ENCODE measurements at places on chromosomes 12 and 14.

- peak; percentile 71 for DNase-seq
Observed at GRCh38 chr12:109115758-109116610, at the start of gene ACACB. ACACB (plus strand) TSS chr12:109116587; CDS start chr12:109139406, 22,819 bp downstream.

DNA sequence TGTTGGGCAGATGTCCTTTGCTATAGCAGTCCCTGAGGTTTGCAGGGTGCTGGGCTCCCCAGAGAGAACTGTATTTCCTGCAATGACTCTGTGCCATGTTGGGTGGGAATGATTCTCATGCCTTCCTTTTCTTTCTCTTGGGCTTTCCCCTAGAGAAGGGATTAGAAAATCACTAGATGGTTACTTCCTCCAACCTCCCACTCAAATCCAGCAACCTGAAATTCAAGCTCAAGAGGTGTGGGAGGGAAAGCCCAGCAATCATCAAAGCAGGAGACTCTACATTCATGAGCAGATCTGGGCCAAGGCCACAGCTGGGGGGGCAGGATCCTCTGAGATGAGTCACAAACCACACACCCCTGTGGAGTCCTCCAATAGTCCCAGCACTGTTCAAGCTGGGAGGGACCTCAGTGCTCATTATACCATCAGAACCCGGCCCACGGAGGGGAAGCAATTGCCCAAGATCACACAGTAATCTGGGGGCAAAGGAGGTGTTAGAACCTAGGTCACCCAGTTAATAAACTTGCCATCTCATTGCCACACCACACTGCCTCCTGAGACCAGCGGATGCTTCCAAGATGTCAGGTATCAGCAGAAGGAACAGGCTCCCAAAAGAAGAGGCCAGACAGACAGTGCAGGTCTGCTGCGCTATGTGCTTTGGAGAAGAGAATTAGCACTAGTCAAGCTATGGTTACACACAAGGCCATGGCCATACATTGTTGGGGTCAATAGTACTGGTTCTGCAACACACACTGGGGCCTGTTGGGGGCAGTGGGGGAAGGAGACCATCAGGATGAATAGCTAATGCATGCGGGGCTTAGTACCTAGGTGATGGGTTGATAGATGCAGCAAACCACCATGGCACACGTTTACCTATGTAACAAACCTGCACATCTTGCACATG is 65.7 kb downstream of the TTC9 start:
- peak; percentile 82 for DNase-seq

GRCh38 chr12:110004598-110004997 is 5.4 kb downstream of the ANKRD13A start:
- DNase-seq, result no peak

DNA sequence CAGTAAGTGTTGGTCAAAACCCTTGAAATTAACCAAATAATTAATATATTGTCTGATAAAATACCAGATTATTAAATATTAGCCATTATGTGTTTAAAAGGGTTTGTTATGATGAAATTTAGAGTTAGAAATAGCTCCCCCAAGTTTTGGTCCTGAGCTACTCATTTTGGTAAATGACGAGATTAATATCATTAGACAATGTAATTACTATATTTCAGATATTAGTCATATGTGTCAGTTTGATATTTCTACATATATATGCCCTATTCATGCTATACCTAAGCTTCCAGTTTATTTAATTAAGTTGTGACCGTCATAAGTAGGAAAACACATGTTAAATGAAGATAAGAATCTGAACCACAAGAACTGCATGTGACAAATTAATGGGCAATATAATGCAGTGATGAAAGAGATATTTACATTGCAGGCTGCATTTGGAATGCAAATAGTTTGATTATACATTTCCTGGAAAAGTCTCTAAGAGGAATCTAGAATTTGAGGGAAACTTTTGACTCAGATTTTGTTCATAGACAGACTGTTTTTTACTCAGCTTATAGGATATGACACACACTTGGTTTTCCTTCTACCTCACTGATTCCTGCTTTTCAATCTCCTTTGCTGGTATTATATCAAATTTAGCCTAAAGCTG is 70.5 kb downstream of the TBC1D30 start:
- DNase-seq, result no peak

DNA sequence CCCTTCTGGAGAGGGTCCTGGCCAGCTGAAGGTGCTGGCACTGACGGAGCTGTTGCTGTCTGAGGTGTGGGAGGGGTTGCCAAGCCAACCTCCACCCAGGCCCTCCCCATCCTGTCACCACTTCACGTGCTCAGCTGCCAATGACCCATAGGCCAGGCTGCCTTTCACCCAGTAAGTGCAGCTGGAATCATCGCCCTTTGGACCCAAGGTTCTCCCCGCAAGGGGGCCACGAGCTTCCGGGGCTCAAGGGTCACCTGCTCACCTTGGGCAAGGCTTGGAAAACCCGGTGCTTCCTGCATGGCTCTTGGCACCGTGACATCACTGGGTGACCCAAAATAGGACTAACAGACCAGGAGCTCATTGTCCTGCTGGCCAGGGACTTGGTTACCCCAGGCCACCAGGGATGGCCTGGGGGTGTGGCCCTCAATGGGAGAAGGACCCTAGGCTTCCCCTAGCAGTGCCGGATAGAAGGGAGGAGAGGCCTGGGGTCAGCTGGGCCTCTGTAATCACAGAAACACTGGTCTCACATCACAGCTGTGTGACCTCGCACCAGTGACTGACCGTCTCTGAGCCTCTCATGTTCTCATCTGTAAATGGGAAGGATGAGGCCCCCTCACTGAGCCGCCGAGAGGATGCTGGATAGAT is 51.3 kb downstream of the CCDC85C start:
- DNase-seq, result no peak

DNA sequence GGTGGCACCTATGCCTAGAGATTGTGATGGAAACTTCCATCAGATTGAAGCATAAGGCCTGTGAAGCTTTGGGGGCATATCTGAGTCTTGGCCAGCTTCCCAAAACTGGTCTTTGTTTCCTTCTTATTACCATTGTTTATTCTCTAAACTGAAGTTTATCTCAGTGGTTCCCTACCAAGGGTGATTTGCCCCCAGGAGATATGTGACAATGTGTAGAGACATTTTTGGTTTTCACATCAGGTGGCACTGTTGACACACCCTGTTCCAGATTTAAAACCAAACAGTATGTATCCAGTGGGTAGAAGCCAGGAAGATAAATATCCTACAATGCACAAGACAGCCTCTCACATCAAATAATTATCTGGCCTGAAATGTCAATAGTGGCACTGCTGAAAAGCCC is 22.1 kb downstream of the RASSF9 start:
- no peak for DNase-seq

DNA sequence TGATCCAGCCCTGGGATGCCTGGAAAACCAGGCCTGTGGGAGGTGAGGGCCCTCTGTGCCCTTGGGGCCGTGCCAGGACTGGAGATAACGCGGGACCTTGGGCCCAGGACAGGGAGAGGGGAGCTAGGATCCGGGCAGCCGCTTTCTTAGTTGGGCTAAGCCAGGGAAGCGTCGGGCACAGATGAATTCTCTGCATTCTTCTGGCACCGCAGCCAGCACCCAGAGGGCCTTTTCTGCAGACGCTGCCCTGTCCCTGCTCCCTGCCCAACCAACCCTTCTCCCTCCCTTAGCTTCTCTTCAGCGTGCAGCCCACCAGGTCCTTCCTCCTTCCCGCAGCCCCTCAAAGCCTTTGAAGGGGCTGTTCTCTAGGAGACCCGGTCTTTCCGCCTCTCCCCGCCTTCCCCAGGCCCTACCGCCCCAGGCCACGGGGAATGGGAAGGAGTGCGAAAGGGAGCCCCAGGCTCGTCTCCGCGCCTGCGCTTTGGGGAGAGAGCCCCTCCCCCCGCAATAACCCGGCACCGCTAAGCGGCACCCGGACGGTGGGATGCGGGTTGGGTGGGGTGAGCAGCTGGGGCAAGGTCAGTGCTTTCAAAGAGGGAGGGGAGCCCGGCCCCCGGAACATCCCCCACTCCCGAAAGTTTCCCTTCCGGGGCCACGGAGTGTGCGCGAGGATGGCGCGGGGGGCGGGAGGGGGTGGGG is 663 bp downstream of the NCKAP5L start:
- DNase-seq, result peak; percentile 11

DNA sequence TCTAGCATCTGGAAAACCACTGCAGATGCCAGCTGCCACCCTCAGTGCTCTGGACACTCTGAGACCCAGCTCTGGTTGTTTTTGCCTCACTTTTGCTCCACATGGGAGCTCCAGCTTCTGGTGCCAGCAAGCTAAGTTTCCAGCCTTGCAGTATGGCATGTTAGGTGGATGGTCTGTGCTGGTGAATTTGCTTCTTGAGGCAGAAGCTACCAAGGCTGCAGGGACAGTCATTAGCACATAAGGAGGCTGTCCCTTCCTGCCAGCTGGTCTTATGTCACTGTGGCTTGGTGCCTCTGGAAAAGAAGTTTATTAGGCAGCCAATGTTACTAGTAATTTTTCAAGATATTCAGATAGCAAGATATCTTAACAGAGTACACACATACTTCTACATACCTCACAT is 64.2 kb upstream of the CSRP2 start:
- no peak for DNase-seq

- DNase-seq, result no peak
Observed at GRCh38 chr14:98077176-98077575, 1194.8 kb downstream of the BCL11B start.

- no peak for DNase-seq
Observed at GRCh38 chr14:106302661-106303060, 776.3 kb downstream of the TMEM121 start.

DNA sequence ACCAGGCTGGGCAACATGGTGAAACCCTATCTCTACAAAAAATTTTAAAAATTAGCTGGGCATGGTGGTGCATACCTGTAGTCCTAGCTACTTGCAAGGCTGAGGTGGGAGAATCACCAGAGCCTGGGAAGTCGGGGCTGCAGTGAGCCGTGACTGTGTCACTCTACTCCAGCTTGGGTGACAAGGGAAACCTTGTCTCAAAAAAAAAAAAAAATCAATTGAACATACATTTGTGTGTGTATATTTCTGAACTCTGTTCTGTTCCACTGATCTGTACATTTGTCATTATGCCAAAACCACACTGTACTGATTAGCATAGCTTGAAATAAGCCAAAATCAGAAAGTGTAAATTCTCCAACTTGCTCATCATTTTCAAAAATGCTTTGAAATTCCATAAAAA is 254.6 kb downstream of the SOX5 start:
- DNase-seq, result no peak

- DNase-seq, result no peak
Observed at GRCh38 chr14:28243600-28243999, 523.0 kb upstream of the FOXG1 start.

- DNase-seq, result no peak
Observed at GRCh38 chr14:61229981-61230380, 51.2 kb downstream of the TMEM30B start.

DNA sequence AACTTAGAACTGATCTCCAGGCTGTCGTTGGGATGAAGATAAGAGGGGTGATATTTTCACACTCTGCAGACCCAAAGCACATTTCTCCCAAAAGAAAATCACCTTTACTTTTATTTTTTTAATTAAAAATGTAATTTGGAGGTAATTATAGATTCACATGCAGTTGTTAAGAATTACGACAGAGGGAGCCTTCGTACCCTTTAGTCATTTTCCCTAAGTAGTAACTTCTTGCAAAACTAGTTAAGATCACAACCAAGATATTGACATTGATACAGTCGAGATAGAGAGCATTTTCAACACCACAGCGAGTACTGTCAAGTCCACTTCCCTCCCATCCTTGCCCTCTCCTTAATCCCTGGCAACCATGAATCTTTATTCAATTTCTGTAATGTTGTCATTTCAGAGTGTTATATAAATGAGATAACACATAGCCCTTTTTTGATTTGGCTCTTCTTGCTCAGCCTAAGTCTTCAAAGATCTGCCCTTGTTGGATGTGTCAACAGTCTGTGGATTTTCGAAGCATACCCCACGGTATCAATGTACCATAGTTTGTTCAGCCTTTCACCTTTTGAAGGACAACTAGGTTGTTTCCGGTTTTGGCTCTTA is 39.6 kb downstream of the DNAH10 start:
- DNase-seq, result no peak

DNA sequence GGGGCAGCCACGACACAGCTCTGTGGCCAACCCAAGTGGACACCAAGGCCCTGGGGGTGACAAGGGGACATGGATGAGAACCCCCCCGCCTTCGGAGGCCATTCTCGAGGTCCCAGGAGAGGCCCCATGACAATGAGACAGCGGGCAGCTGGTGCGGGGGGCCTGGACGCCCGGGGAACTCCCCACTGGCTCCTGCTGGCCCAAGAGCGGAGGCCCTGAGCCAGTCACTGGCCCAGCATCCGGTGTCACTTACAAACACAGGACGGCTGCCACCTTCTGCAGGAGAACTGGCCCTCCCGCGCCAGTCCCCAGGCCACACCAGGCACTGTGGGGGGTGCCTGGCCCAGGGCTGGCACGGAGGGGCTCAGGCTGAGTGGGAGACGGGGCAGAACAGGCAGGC is 51.4 kb downstream of the NCOR2 start:
- no peak for DNase-seq

- DNase-seq, result peak; percentile 5
Observed at GRCh38 chr14:46571970-46572369, 79.6 kb downstream of the RPL10L start.

DNA sequence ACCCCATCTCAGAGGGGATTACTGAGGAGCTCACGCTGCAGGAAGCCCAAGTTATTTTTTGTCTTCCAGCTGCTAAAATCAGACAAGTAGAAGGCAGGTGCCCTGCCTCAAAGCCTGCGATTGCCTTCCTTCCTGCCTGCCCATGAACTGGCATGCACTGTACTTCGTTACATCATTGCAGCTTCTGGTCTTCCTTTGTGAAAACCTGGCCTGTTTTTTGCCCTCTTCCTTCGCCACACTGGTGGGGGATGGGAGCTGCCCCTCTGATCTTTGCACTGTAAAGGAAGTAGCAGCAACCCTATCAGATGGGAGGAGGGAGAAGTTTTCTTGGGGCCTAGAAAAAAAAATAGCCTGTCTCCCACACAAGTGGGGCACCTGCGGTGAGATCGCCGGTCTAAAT is 1098.7 kb downstream of the BCL11B start:
- no peak for DNase-seq

GRCh38 chr12:69698769-69699540 is at the start of gene BEST3:
BEST3 (minus strand) TSS chr12:69699303; CDS start chr12:69697798, 1,505 bp downstream.
- DNase-seq, result no peak

- DNase-seq, result no peak
Observed at GRCh38 chr12:8548192-8548591, 7.5 kb upstream of the CLEC4E start.

GRCh38 chr14:101357038-101357437 is 204.3 kb upstream of the DIO3 start:
- DNase-seq, result no peak

GRCh38 chr14:89617481-89618329 is 200.7 kb upstream of the FOXN3 start:
- no peak for DNase-seq

GRCh38 chr14:95256002-95256775 is 63.5 kb downstream of the CLMN start:
- no peak for DNase-seq

DNA sequence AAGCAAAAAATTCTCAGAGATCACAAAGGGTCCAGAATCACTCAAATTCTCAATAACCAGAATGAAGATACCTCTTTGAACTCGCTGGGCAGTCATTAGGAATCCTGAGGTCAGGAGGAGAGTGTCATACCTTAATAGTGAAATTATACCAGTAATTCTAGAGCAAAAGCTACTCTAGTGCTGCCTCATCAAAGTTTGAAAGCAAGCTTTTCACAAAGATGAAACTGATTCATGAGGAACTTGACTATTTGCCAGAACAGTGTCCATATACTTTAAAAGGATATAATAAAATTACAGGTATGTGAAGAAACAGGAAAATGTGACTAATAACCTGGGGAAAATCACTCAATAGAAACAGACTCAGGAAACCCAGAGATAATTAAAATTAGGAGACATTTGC is 44.5 kb downstream of the EML5 start:
- DNase-seq, result no peak

- no peak for DNase-seq
Observed at GRCh38 chr12:53963005-53963404, 8.3 kb downstream of the HOXC12 start.

GRCh38 chr12:16619537-16619936 is 13.6 kb upstream of the LMO3 start:
- DNase-seq, result no peak
